Hepatocyte (in vitro differentiated cells): ENCODE measurements at places on chromosomes 1 and 21.
A peak's percentile ranks its signal among the peaks of the same experiment; 100 is the strongest.

DNA sequence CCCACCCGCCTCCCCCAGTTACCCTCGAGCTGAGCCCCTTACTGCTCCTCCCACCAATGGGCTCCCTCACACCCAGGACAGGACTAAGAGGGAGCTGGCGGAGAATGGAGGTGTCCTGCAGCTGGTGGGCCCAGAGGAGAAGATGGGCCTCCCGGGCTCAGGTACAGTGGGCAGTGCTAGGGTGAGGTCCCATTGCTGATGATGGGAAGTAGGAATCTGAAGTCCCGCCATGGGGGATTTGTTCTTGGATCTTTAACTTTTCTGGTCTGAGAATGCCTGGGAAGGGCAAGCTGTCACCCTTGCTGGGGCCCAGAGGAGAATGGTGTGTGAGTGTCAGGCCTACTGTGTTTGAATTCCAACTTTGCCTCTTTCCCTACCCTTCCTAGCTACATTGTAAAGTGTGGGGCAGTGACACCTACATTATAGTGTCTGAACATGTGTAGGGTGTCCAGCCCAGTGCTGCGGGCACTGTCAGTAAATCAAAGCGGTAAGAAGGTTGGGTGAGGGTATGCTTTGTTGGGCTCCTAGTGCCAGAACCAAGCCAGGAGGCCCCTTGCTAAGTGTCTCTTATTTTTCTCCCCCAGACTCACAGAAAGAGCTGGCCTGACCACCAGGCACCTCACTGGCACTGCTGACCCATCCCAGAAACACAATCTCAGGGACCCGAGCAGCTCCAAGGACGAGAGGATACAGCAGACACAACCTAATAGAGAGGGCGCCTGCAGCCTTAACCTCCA lies 44.7 kb downstream of the YARS1 start:
- no peak for DNase-seq

- DNase-seq = no peak
These were observed 202.2 kb upstream of the C8B start for GRCh38 chr1:57167997-57168396.

- peak; percentile 71 for DNase-seq
These were observed 40.0 kb upstream of the CTPS1 start for GRCh38 chr1:40939320-40940059.

- no peak for DNase-seq
These were observed 6.9 kb downstream of the ANKRD35 start for GRCh38 chr1:145878724-145879123.

DNA sequence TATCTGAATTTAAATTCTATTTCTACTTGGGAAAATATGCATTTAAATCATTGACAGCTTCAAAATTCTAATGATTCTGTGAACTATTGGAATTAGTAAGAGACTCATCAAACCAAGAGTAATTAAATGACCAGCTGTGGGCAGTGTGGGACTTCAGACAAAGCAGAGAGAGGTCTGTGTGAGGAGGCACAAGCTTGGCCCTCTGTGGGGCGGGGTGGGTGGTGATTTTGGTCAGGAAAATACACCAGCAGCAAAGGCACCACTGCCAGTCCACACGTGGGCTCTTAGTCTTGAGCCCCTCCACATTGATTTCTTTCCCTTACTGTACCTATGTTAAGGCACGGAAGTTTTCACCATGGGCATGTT lies 39.2 kb upstream of the RAB4A start:
- DNase-seq = no peak

- no peak for DNase-seq
These were observed 575.8 kb upstream of the B3GALT2 start for GRCh38 chr1:193762236-193762635.

GRCh38 chr1:244796719-244797406 lies 38.6 kb upstream of the COX20 start:
- DNase-seq = peak; percentile 76

DNA sequence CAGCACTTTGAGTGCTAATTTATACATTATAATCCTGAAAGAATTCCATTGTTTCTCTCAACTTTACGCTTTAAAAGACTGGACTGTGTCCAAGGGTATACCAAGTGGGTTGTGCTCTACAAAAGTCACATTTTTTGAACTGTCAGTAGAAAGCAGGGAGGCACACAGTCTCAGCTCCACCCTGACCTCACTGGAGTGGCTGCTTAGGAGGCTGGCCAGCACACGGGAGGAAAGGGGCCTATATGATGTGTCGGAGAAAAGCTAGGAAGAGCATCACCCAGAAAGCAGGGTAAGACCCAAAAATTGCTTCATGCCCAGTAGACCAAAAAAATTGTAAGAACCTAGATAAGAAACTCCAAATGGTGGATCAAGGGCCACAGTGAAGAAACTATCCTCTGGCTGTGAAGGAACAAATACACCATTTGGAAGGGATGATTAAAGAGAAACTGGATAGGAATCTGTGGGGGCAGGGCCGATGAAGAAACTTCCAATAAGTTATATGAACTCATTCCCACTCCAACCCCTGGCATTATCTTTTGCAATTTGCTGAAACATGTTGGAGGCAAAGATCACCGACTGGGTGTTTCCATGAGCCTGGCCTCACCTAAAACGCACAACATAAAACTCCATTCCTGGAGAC lies 1.9 kb downstream of the S100A10 start:
- DNase-seq = no peak

DNA sequence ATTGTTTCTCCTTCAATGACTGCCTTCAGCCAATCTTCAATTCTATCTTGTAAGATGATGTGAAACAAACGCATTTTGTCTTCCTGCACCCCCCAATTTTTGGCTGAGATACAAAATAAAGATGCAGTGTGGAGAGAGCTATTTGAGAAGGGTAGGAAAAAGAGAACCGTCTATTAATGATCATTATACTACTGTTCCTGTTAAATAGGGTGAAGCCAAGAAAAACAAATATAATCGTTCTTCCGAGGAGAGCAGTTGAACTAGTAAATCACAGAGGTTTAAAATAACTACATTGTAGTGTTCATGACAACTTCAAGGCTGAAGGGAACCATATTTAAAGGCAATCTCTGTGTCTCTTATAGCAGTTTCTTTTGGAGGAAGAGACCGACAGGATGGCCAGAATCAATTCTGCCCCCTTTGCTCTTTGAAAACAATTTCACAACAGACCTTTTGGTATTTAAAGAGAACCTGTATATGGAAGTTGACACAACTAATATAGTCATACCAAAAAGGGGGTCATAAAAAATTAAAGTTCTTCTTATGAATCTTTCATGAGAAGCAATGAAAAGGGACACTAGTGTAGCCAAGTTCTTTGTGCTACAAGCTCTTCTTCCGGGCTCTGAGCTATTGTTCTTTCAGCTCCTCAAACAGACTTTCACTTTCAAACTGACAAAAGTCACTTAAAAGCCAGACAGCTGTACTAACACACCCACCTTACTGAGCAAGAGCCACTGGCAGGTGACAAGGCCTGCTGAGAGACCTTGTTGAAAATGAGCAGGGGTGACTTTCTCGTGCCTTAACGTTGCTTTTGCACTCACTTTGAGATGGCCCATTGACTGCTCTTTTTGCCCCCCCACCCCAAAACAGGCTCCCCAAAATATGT lies 30.9 kb downstream of the PROX1 start:
- no peak for DNase-seq

- peak; percentile 38 for DNase-seq
These were observed 707 bp downstream of the PRCC start for GRCh38 chr1:156767879-156768604.

- DNase-seq = no peak
These were observed 39.8 kb upstream of the ZBTB18 start for GRCh38 chr1:244011271-244011670.

GRCh38 chr1:27525296-27526272 lies 35.6 kb upstream of the WASF2 start:
- DNase-seq = peak; percentile 92

DNA sequence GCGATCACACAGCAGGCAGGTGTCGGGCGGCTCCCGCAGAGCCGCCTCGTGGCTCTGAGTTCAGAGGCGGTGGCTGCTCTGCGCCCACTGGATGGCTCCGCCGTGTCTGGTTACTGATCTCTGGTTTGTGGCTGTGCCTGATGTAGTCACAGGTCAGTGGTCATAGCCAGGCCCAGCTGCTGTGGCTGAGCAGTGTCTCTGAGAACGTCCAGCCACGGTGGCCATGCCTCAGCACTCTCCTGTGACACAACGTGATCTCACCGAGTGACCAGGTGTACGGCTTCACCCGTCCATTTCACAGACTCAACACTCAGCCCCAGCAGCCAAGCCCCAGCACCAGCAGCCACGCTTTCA lies 61.2 kb downstream of the KCNN3 start:
- no peak for DNase-seq

DNA sequence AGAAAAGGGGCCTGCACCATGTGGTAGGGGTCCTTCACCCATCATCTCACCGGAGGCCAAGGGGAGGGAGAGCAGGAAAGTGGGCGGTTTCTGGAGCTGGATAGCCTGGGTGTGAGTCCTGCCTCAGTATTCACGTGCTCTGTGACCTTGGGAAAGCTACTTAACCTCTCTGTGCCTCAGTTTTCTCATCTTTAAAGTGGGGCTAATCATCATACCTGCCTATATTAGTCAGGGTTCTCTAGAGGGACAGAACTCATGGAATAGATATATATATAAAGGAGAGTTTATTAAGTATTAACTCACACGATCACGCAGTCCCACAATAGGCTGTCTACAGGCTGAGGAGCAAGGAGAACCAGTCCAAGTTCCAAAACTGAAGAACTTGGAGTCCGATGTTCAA lies 78.7 kb downstream of the FBXO2 start:
- DNase-seq = no peak

- no peak for DNase-seq
These were observed 66.6 kb upstream of the HOOK1 start for GRCh38 chr1:59748123-59748522.

- no peak for DNase-seq
These were observed 69.8 kb downstream of the TNR start for GRCh38 chr1:175673371-175674150.

DNA sequence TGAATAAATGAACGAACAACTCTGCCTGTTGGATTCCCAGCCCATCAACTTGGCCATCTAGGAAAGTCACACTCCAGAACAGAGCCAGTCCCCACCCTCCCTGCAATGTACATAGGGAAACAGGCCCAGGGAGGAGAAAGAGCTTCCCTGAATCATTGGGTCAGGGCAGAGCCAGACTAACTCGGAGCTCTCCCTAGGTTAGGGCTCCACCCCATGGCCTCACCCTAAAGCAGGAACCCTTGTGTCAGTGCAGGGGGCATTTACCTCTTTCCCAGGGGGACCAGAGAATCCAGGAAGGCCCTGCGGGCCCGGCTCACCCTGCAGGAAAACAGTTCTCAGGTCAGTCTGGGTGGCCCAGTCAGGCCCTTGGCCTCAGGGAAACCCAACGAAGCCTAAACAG lies 11.6 kb downstream of the COL9A2 start:
- DNase-seq = no peak

GRCh38 chr1:38173848-38174247 lies 127.3 kb upstream of the POU3F1 start:
- no peak for DNase-seq

- DNase-seq = no peak
These were observed 853 bp upstream of the PCSK9 start for GRCh38 chr1:55038552-55038838.

- no peak for DNase-seq
These were observed 19.2 kb downstream of the NLRP3 start for GRCh38 chr1:247435030-247435758.

GRCh38 chr1:89881415-89882058 lies 60.7 kb downstream of the LRRC8D start:
- DNase-seq = no peak

DNA sequence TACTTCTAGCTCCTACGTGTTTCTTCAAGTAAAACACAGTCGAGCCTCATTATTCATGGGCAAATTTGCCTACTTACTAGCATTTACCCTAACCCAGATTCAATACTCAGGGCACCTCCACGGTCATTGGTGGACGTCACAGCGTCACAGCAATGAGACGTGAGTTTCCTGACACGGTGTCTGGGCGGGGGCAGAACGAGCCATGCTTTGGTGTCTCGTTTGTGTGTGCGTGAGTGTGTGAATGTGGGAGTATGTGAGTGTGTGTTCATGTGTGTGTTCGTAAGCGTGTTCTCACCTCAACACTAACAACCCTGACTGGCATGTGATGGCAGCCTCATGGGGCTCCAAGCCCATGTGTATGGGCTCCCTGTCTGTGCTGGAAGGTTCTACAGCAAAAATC lies 17.5 kb upstream of the COL18A1 start:
- DNase-seq = no peak

- no peak for DNase-seq
These were observed 280.2 kb downstream of the PTGER3 start for GRCh38 chr1:70767377-70767776.

DNA sequence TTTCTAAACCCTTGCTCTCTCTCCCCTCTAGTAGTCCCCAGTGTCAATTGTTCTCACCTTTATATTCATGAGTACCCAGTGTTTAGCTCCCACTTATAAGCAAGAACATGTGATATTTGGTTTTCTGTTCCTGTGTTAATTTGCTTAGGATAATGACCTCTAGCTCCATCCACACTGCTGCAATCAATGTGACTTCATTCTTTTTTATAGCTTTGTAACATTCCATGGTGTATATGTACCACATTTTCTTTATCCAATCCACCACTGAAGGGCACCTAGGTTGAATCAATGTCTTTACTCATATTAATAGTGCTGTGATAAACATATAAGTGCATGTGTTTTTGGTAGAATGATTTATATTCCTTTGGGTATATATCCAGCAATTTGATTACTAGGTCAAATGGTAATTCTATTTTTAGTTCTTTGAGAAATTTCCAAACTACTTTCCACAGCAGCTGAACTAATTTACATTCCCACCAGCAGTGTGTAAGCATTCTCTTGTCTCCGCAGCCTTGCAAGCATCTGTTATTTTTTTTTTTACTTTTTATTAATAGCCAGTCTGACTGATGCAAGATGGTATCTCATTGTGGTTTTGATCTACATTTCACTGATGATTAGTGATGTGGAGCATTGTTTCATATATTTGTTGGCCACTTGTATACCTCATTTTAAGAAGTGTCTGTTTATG lies 277.8 kb downstream of the LTN1 start:
- no peak for DNase-seq

DNA sequence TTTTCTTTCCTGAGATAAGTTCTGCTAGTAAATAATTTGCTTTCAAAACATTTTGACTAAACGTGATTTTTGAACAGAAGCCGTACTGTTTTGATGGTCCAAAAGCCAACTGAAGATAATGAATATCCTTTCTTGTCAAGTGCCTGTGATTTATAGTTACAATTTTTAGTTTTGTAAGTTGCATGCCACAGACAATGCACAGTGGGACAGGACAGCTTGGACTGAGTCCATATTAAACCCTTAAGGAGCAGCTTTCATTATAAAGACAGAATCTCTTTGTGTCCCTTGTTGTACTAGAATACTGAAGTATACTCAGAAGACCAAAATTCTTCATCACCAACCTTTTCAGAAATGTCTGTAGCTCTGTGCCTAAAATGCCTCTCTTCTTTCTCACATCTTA lies 92.2 kb downstream of the LTN1 start:
- DNase-seq = no peak

- no peak for DNase-seq
These were observed 20.3 kb upstream of the CA6 start for GRCh38 chr1:8925406-8925805.

- DNase-seq = no peak
These were observed 156.9 kb downstream of the CLEC20A start for GRCh38 chr1:178339834-178340233.

GRCh38 chr1:155192346-155193274 lies 15.1 kb downstream of the THBS3 start:
- peak; percentile 73 for DNase-seq
